ENCODE measurements at places on chromosomes 6 and 20. TPM values are rescaled to one million over a fixed set of nuclear protein-coding genes. Genes with fewer than 3 reads are reported as not detected.

PRR18 gene
- total RNA-seq, result not detected

NDRG3 gene
- total RNA-seq, result 10.3 TPM

SLC22A3 gene
- 0.20 TPM for total RNA-seq

PPP1R14C gene
- total RNA-seq, result 38.7 TPM

SMIM13 gene
- total RNA-seq, result 28.1 TPM

GRCh38 chr6:29968905-29969304, 26.6 kb downstream of the HLA-A start:
- no peak for DNase-seq

- DNase-seq, result no peak
Observed at GRCh38 chr6:167523426-167523825, 198.5 kb downstream of the TTLL2 start.

DNA sequence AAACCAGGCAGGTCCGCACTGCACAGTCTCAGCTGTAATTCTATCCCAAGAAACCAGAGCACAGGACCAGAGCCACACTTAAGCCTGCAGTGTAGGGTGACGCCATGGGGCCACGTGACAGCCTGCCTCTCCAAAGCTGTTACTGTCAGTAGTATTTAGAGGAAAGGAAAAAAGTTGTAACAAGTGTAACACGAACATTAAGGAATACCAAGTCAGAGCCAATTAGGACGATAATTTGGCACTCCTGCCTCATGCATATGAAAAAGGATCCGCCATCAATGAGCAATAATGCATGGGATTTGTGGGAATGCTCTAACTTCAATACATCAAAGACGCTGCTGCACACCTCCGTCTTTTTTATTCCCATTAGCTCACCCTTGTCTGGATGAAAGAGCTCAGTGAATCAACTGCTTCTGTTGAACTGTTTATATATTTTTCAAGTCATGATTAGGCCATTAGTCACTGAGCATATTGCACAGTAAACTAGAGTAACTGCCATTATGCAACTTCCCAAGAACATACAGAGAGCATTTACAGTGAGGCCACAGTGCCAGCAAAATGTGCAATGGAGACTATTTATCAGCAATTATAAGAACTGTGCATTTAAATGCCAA, 79.9 kb downstream of the ATXN1 start:
- DNase-seq, result peak; percentile 94

DNA sequence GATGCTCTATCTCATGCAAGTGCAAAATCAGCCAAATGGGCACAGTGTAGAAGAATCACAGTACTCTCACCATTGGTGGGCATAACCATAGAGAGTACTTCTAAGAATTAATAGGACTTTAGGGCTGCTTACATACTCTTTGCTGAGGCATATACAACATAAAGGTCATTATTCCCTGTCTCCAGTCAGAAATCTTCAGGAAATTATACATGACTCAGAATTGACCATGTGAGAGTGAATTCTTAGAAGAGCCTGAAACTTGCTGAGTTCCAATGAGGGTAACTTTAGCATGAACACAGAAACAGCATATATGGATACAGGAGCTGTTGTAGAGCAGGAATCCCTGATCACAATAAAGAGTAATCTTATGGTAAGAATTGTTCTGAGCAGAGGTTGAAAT, 498.7 kb downstream of the TENT5A start:
- no peak for DNase-seq

DNA sequence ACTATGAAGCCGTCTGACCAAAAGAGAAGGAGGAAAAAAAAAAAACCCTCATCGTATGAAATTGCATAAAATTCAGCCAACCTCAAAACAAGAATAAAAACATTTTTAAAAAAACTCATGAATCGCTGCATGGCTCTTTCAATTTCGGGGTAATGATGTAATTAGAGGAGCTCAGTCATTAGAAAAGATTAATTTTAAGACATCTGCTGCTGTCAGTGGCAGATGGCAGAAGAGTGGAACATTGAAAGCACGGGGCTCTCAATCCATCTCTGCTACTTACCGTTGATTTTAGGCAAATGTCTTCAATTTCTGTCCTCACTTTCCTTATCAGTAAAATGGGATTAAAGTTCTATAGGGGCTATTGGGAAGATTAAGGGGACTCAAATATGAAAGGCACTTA, 79.1 kb downstream of the EYA2 start:
- no peak for DNase-seq

- DNase-seq, result peak; percentile 74
Observed at GRCh38 chr6:44234101-44235025, 11.0 kb downstream of the SLC29A1 start.

- no peak for DNase-seq
Observed at GRCh38 chr6:89284963-89285735, 29.9 kb downstream of the GABRR2 start.

DNA sequence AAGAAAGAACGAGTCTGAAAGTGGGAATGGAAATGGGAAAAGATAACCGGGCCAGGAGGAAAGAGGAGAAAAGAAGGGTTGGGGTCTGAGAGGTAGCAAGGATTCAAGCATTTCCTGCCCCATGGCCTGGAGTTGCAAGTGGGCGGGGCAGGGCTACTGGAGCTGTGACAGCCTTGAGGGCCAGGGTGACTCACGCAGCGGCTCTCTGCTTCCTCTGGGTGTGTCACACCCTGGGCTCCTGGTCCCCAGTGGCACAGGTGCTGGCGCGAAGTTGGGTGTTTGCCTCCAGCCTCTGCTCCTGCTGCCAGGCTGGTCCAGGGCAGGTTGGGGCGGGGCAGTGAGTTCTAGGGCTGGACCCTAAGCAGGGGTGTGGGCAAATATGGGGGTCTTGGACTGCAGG, 3.3 kb upstream of the ULBP3 start:
- peak; percentile 77 for DNase-seq

DNA sequence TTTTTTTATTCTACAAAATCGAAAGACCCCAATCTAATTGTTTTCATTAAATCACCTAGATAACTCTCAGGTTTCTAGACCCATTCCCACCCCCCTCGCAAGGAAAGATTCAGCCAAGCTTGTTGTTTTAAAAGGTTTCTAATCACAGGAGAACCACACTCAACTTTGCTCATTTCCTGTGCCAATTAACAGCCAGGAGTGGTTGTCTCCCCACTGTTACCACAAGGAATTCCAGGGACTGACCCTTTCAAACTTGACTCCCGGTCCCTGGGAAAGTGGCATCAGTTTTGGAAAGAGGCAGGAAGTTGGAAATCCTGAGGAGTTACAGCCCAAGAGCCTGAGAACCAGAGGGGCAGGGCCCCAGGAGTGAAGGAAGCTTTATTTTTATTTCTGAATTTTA, 561.3 kb upstream of the JAG1 start:
- peak; percentile 18 for DNase-seq

- no peak for DNase-seq
Observed at GRCh38 chr6:85971238-85971637, 328.6 kb upstream of the SYNCRIP start.

- no peak for DNase-seq
Observed at GRCh38 chr6:8079126-8079525, 14.9 kb upstream of the BLOC1S5 start.

GRCh38 chr6:24757611-24758010, 17.1 kb upstream of the GMNN start:
- DNase-seq, result no peak

DNA sequence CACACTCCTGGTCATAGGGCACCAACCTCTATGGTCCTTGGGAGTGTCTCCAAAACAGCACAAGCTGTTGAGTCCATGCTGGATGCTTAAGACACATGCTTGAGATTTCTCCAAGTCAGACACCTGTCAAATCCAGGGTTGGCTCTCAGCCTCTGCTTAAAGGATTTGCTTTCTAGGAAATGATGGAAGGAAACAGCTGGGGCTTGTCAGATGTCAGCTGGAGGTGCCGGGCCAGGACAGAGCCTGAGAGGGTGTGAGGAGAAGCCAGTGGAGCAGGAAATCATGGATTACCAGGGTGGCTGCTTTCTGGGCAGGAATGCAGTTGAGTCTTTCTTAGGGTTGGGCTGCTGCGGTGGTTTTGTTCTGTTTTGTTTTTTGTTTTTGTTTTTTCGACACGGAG, 83.0 kb upstream of the FAM184A start:
- no peak for DNase-seq

DNA sequence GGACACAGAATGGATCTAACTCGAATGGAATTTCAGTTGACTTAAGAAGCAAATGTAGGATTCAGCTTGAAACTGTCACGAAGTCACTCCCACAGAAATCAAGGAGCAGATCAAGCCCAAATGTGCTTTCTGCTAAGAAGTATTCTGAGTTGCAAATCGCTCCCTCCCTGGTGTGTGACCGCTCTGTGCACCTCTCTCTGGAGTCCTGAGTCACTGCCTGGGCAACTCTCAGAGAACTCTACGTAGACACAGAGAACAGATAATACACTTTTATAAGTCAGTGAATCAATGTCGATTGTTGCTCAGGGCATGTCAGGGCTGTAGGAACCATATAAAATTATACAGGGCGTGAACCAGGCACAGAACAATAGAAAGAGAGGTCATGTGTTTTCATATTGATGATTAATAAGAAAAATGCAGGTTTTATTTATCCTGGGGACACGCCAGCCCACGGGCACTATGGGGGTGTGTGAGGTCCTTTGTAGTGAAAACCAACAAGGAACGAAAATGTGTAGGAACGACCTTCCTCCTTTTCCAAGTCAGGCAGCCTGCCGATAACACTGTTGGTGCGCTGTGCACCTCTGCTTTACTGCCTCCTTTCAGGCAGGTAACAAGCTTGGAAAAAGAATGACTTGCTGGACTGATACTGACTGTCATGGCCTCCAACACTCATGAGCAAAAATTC, 248.1 kb upstream of the FOXQ1 start:
- no peak for DNase-seq

- no peak for DNase-seq
Observed at GRCh38 chr6:7471171-7471570, 70.3 kb upstream of the DSP start.

GRCh38 chr6:20186981-20187380, 25.3 kb downstream of the MBOAT1 start:
- no peak for DNase-seq

DNA sequence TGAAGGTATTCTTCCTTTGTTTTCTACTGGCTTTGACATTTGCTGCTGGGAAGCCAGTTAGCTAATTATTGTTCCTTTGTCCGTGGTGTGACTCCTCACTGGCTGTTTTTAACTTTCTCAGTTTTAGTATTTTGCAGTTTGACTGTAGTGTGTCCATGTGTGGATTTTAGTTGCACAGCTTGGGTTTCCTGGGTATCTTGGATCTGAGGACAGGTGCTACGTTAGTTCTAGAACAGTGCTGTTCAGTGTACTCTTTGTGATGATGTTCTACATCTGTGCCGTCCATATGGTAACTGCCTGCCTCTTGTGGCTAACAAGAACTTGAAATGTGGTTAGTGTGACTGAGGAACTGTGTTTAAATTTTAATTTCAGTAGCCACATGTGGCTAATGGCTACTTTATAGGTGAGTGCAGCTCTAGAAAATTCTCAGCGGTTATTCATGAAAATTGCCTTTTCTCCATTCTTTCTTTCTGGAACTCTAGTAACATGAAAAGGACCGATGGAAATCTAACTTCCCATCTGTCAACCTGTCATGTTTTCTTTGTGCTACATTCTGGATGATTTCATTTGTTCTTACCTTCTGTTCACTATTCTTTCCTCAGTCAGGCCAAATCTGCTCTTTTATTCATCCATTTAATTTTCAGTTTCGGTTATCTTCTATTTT, 7.4 kb downstream of the SNX9 start:
- no peak for DNase-seq

- no peak for DNase-seq
Observed at GRCh38 chr20:48217190-48217589, 431.9 kb upstream of the SULF2 start.

DNA sequence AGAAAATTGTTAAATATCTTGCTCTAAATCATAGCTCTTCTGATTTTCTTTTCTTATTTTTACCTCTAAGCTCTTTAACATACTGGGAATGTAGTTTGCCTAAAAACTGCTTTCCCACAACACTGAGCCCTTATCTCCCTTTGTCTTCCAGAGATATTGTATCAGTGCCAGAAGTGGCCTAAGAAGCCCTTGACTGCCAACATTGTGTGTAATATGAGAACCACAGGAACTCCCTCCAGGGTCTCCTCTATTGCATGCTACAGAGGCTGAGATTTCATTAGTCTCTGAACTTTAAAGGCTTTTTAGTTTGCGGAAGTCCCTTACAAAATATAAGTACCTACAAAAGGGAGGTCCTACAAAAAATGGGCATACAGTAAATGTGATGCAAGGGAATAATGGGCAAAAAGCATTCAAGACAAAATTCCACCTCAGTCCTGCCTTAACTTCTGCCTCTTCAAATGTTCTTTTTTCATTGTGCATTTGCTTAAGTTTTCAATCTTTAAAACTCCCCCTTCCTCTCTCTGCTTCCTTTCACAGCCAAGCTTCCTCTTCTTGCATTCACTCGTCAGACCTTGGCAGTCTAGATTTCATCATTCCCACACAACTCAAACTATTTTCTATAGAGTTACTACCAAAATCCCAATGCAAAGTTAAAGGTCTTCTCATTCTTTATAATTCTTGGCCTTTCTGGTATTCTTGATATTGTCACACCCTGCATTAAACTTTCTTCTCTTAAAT, 76.5 kb downstream of the ADGRG6 start:
- peak; percentile 93 for DNase-seq

GRCh38 chr6:125835221-125835744, 44.5 kb downstream of the NCOA7 start:
- no peak for DNase-seq

DNA sequence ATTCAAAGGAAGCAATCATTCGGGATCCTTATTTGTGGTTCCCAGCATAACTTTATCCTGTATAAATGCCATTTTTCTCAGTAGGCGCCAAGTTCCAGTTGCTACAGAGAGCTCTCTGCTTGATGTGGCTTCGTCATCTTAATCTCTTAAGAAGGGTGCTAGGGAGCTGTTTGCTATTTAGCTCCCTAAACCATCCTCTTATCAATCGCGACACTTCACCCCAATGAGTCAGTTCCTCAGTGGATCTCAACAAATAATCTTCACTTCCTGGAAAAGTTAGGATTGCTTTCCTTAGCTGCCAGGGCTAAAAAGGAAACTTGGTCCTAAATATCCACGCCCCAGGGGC, 1.3 kb upstream of the NKAIN2 start:
- DNase-seq, result no peak

DNA sequence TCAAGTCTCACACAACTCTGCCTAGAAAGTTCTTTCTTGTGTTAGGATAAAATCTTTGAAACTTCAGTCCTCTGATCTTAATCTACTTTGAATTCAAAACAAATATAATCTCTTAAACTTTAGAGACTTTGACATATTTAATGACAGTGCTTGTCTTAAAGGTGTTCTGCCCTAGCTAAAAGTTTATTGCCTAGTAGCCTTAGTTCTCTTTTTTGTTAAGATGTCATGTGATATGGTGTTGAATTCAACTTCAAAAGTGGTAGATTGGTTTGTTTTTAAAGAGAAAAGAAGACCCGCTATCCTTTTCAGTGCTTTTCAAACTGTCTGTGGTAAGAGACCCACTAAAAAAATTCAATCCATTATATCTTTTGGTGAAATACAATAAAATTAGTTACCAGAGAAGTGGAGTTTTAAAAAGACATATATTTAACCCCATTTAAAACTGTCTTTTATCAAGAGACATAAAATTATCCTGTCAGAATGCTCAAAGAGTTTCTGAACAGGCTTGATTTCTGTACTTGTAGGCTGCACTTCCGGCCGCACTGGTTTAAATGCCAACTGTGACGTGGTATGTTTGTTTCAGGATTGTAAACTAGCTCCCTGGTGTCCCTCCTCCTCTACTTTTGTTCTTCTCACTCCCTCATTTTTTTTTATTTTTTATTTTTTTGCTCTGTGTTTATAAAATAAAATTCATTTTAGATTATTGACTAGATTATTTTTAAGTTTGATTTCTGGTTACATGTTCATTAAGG, 76.5 kb downstream of the QKI start:
- peak; percentile 47 for DNase-seq

Data from MCF 10A (cell line).